CD4-positive, alpha-beta T cell (primary cell): ENCODE measurements at places on chromosomes 7 and 10. TPM values are rescaled to one million over a fixed set of nuclear protein-coding genes. Genes with fewer than 3 reads are reported as not detected.
A peak's percentile ranks its signal among the peaks of the same experiment; 100 is the strongest.

The CDHR1 gene
- total RNA-seq = 0.92 TPM

- DNase-seq = no peak
Observed at GRCh38 chr7:27846388-27846787, 106.4 kb downstream of the TAX1BP1 start.

The FOXI2 gene
- not detected for total RNA-seq

- DNase-seq = peak; percentile 45
Observed at GRCh38 chr7:48084727-48085432, 4.2 kb upstream of the UPP1 start.

DNA sequence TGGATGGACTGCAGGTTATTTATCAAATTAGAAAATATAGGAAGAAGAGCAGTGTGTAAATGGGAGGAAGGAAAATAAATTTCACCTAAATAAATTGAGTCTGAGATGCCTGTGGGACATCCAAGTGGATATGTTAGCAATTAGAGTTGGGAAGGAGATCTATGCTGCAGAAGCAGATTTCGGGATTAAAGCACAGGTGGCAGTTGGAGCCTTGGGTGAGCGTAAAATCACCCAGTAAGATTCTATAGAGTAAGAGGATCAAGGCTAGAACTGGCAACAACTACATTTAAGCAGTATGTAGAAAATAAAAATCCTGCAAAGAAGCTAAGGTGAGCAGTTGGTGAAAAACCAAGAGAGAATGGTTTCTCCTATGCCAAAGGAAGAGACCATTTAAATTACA is 8.4 kb downstream of the TRIM4 start:
- DNase-seq = no peak

The GAD2 gene
- not detected for total RNA-seq

DNA sequence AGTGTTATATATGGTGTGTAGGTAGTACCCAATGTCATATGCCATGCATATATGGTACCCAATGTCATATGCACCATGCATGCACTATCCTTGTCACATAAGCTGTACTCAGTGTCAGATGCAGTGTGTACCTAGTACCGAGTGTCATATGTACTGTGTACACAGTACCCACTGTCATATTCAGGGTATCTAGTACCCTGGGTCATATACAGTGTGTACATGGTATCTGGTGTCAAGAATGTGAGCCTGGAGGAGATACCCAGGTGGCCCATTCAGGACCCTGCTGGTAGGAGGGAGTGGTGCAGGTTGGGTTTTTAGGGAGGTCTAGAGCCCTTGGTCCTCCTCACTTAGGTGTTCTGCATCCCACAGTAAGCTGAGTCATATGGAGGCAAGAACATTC is 1.8 kb downstream of the ZMYND11 start:
- peak; percentile 63 for DNase-seq

GRCh38 chr7:97064972-97065587 is 40.4 kb upstream of the DLX5 start:
- peak; percentile 1 for DNase-seq

- no peak for DNase-seq
Observed at GRCh38 chr7:43117095-43117494, 4.6 kb downstream of the HECW1 start.

GRCh38 chr10:62433901-62434300 is 59.7 kb downstream of the ZNF365 start:
- no peak for DNase-seq

The ATOH7 gene
- not detected for total RNA-seq

- DNase-seq = peak; percentile 45
Observed at GRCh38 chr10:74189999-74190421, 39.0 kb downstream of the ADK start.

The PNLIP gene
- not detected for total RNA-seq

GRCh38 chr7:43362652-43363034 is 220.3 kb upstream of the STK17A start:
- no peak for DNase-seq

DNA sequence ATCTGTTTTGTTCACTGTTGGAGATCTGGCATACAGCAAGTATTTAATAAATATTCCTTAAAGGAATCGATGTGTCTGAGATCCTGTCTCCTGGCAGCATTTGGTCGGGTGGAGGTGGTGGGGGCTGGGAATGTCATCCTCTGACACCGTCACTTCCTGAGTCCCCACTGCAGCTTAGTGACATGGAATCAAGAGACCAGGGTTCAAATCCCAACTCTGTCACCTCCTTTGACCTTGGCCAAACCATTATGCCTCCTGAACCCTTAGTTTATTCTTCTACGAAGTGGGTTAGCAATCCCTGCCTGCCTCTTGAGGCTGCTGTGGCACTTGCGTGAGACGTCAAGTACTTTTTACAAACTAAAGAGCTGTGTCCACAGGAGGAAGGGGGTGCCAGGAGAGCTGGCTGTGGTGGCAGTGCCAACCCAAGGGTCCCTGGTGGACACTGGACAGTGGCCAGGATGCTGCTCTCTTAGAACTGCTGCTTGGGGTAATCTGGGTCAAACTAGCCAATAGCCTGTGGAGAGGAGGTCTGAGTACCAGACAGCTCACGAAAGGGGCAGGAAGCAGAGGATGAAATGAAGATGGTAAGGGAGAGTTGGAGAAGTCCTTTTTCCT is 8.0 kb upstream of the ZMIZ1 start:
- no peak for DNase-seq

DNA sequence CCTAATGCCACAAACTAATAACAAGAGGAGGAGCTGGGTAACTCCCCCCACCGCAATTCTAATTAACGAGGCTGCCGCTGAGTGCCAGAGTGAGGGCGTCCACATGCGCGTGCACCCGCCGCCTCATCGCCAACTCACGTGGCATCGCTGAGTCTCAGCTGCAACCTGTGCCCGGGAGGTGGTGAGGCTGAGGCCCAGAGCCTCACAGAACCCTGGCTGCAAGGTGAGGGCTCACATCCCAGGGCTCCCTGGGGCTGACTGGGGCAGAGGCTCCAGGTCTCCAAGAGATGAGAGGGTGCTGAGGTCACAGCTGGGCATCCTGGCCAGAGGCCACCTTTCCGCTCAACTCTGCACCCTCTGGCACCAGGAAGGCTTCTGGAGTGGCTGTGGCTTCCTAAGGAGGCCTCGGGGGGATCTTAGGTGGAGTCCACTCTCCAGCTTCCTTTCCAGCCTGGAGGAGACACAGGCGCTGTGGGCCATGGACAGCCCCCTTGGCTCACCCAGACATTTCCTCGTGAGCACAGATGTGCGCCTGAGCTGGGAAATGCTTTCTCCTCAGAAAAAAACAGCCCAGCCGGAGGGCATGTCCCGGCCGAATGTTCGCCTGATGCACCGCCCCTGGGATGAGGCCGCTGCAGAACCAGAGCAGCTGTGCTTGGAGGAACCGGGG is 242.6 kb downstream of the MAD1L1 start:
- no peak for DNase-seq

- no peak for DNase-seq
Observed at GRCh38 chr10:125160856-125161706, 718 bp upstream of the CTBP2 start.
